ENCODE measurements at places on chromosomes 12 and 14. TPM values are rescaled to one million over a fixed set of nuclear protein-coding genes. Genes with fewer than 3 reads are reported as not detected.

GRCh38 chr14:65224799-65225198, 122.5 kb upstream of the MAX start:
- H3K4me1 ChIP-seq, result peaks cover 28% of the 10 kb centered on the region
- H3K4me3 ChIP-seq, result no peak overlapping the region
- H3K27me3 ChIP-seq, result no peaks in the 10 kb centered on the region

DNA sequence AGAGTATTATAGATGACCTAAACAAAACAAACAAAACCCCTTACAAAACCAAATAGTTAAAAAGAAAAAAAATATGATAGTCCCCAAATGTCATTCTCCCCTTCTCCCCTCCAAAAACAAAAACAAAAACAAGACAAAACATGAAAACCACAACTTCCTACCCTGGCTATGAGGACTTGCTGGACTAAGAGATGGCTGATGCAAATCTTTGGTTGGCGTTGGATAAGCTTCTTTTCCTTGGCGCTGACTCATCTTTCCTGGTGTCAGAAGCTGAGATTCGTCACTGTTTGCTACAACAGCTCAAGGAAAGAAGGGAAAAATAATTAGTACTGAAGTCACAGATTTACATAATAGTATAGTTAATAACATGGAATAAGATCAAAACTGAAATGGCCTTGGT, 102.5 kb upstream of the BBS10 start:
- no peaks in the 10 kb centered on the region for H3K36me3 ChIP-seq
- no peak overlapping the region for H3K4me3 ChIP-seq
- H3K4me1 ChIP-seq, result peaks cover 5% of the 10 kb centered on the region
- no peak overlapping the region for H3K27ac ChIP-seq
- no peak for DNase-seq
- H3K27me3 ChIP-seq, result no peaks in the 10 kb centered on the region

DNA sequence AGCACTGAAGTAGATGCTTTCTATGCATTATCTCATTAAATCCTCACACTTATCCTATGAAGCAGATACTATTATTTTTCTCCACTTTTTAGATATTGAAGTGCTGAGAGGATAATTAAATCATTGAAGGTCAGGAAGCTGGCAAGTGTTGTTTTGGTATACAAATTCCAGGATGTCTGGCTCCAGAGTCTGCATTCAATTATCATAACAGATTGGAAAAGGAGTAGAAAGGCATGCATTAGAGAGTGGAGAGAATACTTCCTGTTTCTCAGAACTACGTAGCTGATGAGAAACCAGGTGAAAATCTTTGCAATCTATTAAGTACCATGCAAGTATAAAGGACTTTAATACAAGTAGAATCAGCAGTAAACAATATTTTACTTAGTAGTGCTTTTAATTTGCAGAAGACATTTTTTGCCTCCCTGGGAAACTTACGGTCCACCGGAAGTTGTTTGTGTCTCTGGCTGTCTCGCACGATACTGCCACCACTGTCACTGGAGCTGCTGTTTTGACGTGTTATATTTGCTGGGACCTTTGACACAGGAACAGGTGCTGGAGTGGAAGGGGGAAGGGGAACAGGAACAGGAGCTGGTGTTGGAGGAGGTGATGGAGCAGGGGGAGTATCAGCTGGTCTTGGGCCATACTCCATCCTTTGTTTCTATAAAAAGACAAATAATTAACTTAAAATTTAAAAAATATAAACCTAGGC, 158.0 kb downstream of the EPS8 start:
- no peaks in the 10 kb centered on the region for H3K36me3 ChIP-seq
- H3K27me3 ChIP-seq, result no peaks in the 10 kb centered on the region
- H3K4me1 ChIP-seq, result peaks cover 7% of the 10 kb centered on the region
- no peak overlapping the region for H3K4me3 ChIP-seq

DNA sequence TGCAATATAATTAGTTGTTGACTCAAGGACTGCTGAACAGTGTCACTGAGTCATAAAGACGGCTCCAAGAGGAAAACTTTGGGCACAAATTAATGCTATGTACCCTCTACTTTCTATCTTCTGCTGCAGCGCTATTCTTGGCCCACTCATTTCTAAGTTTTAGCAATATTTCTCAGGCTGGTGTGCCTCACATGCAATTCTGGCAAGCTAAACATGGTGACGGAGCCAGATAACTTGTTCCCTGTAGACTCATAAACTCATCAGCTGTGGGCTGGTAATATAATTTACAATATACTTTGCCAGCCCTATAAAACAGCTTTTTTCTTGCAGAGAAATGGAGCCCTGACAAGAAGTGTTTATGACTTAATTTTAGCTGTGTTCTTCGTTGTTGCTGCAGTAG, 615.1 kb downstream of the NRXN3 start:
- no peak overlapping the region for H3K4me3 ChIP-seq
- H3K27ac ChIP-seq, result no peak overlapping the region
- DNase-seq, result peak; percentile 1
- no peaks in the 10 kb centered on the region for H3K4me1 ChIP-seq

GRCh38 chr14:61875483-61875882, 113.3 kb downstream of the SNAPC1 start:
- H3K36me3 ChIP-seq, result no peaks in the 10 kb centered on the region
- no peak for DNase-seq
- H3K27ac ChIP-seq, result no peak overlapping the region
- H3K4me1 ChIP-seq, result no peaks in the 10 kb centered on the region

DNA sequence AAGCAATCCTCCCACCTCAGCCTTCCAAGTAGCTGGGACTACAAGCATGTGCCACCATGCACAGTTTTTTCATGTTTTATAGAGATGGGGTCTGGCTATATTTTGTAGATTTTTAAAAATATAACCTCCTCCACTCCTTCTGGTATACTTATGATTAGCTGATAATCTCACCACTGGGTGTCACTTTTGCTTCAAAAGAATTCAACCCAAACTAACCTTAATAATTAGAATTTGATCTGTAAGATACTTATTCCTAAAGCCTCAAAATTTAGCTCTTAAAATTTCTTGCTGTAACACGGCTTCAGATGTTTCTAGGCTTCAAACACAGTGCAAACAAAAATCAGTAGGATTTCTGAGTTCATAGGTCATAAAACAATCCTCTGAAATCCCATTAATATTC, 130.3 kb downstream of the CEP83 start:
- no peak overlapping the region for H3K27ac ChIP-seq
- no peak overlapping the region for H3K4me3 ChIP-seq
- no peaks in the 10 kb centered on the region for H3K4me1 ChIP-seq
- no peaks in the 10 kb centered on the region for H3K36me3 ChIP-seq

DNA sequence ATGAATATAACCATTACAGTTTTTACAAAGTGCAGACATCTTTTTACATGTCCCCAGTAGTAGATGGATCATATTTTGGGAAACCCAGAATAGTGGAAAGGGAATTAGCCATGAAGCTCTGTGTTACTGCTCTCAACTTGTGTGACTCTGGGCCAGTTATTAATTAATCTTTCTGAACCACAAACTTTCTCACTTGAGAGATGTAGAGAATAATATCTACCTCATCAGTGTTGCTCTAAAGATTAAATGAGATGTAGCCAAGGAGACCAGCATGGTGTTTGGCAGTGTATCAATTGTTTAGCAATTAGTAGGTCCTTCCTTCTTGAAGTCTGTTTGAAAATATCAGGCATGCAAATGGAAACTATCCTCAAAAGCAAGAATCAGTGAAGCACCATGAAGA, 169.2 kb downstream of the TMTC2 start:
- H3K36me3 ChIP-seq, result no peaks in the 10 kb centered on the region
- no peak overlapping the region for H3K4me3 ChIP-seq
- DNase-seq, result no peak
- H3K4me1 ChIP-seq, result peaks cover under 1% of the 10 kb centered on the region
- no peak overlapping the region for H3K27ac ChIP-seq
- no peaks in the 10 kb centered on the region for H3K27me3 ChIP-seq

GRCh38 chr12:87310126-87310525, 719.1 kb downstream of the C12orf50 start:
- H3K27me3 ChIP-seq, result no peaks in the 10 kb centered on the region
- no peak overlapping the region for H3K4me3 ChIP-seq
- H3K36me3 ChIP-seq, result no peaks in the 10 kb centered on the region
- H3K27ac ChIP-seq, result no peak overlapping the region
- no peaks in the 10 kb centered on the region for H3K4me1 ChIP-seq

DNA sequence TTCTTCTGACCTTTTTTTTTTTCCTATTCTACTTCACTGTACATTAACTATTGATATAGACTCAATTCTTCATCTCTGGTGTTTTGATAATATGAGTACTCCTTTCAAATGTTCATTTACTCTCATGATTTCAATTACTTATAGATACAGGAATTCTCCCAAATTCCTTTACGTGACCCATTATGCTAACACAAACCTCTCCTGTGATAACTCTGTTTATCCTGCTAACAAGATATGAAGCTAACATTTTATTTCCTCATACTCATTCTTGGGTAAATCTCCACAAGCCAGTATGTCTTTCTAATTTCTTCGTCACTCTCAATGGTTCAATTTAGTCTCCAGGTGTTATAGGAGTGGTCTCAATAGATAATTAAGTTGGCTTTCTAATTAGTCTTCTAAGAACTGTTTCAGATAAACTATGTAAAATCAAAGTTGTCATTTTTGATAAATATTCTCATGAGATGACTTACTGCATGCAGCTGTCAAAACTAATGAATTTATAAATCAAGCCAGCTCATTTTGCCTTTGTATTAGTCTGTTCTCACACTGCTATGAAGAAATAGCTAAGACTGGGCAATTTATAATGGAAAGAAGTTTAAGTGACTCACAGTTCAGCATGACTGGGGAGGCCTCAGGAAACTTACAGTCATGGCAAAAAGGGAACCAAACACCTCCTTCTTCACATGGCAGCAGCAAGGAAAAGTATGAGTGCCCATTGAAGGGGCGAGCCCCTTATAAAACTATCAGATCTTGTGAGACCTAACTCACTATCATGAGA, 130.6 kb upstream of the MYF6 start:
- no peaks in the 10 kb centered on the region for H3K4me1 ChIP-seq
- H3K4me3 ChIP-seq, result no peak overlapping the region
- DNase-seq, result no peak
- no peak overlapping the region for H3K27ac ChIP-seq
- H3K27me3 ChIP-seq, result no peaks in the 10 kb centered on the region

DNA sequence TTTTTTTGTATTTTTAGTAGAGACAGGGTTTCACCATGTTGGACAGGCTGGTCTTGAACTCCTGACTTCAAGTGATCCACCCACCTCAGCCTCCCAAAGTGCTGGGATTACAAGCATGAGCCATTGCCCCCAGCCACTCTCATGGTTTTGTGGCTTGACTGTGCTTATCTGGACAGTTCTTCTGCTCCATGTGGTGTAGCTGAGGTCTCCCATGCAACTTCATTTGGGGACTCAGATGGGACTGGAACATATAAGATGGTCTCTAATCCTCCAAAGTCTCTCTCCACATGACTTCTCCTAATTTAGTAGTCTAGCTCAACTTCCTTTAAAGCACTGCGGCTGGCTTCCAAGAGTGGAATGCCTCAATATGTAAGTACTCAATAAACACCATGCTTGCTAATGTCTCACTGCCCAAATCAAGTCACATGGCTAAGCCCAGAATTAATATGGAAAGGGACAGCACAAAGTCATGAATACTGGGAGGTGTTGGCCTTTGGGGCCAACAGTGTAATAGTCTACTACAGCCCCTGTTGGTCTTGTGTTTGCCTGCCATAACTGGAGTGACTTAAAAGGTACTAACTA, 7.4 kb downstream of the INHBC start:
- no peak overlapping the region for H3K4me3 ChIP-seq
- no peak for DNase-seq

BAZ1A gene
- total RNA-seq, result 30.4 TPM

ST8SIA1 gene
- 5.6 TPM for total RNA-seq

ADCY6 gene
- total RNA-seq, result 54.0 TPM

TSFM gene
- 25.6 TPM for total RNA-seq

OTOGL gene
- total RNA-seq, result 0.09 TPM

DAO gene
- not detected for total RNA-seq

SAMD4A gene
- 40.5 TPM for total RNA-seq

SLC17A8 gene
- 0.13 TPM for total RNA-seq

Data from left lung (tissue), 14 donors.